Right forelimb (tissue), 1 donor: ENCODE measurements at places on chromosomes 2 and 18.

GRCh38 chr2:28415010-28415409 lies 22.4 kb downstream of the FOSL2 start:
- DNase-seq, result no peak

- DNase-seq, result no peak
These were observed 84.0 kb downstream of the SPP2 start for GRCh38 chr2:234134496-234134895.

DNA sequence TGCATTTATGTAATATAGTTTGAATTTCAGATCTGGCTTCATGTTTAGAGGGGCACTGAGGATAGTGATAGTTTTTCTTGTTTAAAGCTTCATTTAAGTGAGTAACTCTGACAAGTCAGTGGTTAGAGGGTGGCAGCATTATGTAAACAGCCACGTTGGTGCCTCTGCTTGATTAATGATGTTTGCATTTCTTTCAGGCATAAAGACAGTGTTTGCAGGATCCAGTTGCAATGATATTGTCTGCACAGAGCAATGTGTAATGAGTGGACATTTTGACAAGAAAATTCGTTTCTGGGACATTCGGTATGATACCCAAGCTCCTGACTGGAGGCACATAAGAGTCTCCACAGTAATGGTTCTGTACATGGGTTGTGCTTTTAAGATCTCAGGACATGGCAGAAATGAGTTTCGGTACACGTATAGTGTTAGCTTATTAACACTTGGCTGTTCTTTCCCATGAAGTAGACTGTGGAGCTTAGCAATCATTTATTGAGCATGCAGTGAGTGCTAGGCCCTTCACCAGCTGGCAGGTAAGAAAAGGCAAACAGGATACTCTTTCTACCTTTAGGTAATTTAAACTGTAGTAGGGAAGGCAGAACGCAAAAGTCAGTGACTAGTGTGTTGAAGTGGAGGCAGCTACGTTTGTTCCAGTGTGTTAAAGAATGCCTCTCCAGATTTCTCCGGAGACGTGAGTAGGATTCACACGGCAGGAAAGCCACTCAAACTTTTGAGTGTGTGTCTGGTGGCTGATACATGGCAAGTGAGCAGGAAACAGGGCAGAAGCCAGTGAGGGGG lies 17.4 kb upstream of the SAG start:
- no peak for DNase-seq

GRCh38 chr2:47050762-47051161 lies 104.3 kb downstream of the STPG4 start:
- no peak for DNase-seq

DNA sequence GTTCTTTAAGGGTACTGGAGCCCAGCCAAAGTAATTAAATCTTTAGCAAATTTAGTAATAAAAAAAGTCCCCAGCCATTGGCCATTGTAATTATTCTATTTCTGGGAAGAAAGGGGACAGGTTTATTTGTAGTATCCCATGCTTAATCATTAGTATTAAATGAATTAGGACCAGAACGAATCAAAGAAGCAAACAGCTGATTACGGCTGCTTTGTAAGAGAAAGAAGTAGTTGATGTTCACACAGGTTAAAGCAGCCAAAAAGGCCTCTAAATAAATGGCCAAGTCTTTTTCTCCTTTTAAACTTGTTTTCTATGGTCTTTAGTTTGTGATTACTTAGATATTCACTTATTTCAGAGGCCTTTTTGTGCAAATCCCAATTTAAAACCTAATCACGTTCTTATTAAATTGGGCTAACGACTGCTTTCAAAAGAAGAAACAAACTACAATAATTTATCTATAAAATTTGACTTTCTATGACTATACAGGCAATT lies 48.6 kb upstream of the DNAH7 start:
- DNase-seq, result no peak

DNA sequence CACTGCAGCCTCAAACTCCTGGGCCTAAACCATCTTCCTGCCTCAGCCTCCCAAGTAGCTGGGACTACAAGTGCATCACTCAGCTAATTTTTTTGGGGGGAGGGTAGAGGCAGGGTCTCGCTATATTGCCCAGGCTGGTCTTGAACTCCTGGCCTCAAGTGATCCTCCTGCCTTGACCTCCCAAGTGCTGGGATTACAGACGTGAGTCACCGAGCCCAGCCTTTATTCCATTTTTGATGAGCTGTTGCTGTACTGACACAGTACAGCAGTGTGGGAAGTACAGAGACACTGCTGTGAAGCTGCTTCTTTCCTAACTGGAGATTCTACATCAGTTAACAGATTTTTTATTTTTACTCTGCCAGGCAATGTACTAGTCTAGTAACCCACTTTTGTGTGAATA lies 18.8 kb downstream of the PTRHD1 start:
- no peak for DNase-seq

GRCh38 chr2:71743995-71744675 lies 290.8 kb downstream of the DYSF start:
- DNase-seq, result no peak

DNA sequence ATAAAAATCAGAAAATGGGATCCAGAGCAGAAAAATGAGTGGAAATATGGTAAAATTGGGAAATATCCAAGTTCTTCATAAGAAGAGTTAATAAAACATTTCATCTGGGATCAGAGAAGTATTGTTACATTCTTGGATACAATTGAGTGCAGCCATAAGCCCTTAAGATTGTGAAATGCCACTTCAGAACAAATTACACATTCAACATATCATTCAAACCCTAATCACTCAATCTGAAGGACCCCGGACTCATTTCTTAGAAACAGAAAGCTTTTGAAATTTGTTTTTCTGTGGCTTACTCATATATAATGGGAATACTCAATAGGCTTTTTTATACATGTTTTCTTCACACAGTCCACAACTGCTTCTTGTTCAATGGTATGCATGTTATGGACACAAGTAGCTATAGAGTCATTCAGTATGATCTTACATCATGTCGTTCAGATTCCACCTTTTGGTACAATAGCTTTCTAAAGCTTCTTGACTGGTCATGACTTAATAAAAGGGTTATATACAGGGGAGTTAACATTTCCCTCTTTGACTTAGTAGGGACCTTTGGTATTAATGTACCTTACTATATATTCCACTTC lies 39.9 kb downstream of the SCN7A start:
- no peak for DNase-seq

DNA sequence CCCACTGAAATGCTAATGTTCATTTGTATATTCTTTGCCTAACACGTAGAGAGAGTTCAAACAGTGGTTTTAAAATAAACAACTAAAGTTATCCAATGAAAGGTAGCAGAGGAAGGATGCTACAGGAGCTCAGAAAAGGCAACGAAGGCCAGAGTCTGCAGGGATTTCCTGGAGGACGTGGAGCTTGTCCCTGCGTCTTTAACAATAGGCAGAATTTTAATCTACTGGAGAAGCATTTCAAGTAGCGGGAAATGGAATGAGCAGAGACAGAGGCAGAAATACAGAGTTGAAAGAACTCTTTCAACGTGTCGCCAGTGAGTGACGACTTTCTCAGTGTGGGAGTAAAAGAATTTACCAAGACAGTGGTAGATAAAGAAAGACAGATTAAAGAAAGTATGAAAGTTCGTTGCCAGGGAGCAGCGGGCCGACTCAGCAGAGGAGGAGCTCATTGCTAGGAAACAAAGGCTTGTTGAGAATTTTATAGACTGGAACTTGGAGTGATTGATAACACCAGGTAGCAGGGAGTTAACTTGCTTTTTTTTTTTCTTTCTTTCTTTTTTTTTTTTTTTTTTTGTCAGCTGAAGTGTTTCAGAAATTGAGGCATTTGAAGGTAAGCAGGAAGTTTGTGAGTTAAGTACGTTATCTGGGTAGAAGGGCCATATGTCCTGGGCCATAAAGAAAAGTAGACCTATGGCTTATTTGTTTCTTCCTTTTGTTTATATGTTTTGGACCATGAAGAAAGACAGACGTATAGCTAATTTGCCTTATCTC lies 625 bp upstream of the NBAS start:
- peak; percentile 61 for DNase-seq

- no peak for DNase-seq
These were observed 178.2 kb upstream of the ZC3H15 start for GRCh38 chr2:186307871-186308270.

DNA sequence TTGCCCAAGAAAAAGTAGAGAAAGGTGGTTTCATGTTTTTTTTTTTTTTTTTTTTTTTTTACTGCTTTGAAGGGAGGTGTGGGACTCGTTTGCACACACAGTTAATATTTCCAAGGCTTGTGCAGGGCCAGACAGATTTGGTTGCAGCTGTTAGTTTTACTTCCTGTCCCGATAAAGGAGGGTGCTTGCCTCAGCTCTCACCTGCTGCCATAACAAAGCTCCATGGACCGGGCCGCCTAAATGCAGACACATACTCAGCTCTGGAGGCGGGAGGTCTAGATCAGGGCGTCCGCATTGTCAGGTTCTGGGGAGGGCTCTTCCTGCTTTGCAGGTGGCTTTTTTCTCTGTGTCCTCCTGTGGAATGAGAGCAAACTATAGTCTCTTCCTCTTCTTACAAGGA lies 69.9 kb downstream of the ODC1 start:
- no peak for DNase-seq

- DNase-seq, result no peak
These were observed 950 bp downstream of the KLHL30 start for GRCh38 chr2:238139196-238140039.
